ENCODE measurements at places on chromosomes 2 and 18.

GRCh38 chr2:67838205-67838604 lies 224.6 kb downstream of the C1D start:
- DNase-seq: no peak

DNA sequence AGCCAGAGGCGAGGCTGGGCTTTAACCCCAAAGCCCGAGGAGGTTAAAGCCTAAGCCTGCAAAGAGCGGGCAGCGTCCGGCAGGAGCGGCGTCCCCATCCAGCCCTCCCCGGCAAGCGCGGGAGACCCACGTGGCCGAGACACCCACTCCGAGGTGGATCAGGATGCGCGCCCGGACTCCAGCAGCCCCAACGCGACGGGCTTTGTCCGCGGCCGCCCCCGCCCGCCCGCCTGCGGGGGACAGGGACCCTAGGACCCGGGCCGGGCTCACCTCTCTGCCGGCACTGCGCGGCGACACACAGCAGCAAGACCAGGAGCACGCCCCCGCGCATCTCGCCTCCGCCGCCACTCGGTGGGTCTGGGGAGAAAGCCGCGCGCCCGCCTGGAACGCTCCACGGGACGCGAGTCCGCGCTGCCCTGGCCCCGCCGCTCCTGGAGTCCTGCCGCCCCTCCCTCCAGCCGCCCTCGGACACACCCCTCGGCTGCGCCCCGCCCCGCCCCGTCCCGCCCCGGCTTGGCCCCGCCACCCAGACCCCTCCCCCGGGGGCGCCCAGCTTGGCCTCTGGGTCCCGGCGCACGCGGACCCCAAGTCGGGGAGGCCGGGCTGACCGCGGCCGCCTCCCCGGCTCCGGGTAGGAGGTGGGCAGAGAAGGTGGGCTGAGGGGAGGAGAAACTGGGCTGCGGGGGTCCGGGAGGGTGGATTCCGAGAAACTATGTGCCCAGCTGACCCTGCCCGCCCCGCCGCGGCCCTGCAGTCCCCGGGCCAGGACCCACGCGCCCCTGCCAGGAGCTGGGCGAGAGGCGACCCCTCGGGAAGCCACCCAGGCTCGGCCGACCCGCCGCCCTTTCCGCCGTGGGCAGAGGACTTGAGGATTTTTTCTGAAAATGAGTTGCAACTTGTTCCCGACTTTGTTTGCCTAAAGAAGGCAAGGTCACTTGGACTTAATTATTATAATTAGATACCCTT lies at the start of gene LAMA1:
Gene LAMA1, minus strand, starts transcription at position 408 of the 966 bp plus-strand sequence. Its CDS starts 77 bp downstream, at position 331.
- no peak for DNase-seq

- DNase-seq: no peak
These were observed 5.8 kb upstream of the RTN4 start for GRCh38 chr2:55056024-55056521.

- no peak for DNase-seq
These were observed 37.0 kb downstream of the CD8B2 start for GRCh38 chr2:106523976-106524665.

DNA sequence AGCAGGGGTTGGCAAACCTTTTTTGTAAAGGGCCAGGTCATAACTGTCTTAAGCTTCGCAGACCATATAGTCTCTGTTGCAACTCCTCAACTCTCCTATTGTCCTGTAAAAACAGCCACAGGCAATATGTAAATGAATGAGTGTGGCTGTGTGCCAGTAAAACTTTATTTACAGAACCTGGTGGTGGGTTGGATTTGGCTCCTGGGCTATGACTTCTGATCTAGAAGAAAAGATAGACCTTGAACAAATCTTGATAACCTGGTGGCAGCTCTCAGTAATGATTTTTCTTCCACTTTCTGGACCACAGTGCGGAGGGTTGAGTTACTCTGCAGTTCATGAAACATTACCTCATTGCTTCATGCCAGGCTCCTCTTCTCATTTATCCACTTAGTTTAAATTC lies 139.3 kb downstream of the MYCN start:
- DNase-seq: no peak

DNA sequence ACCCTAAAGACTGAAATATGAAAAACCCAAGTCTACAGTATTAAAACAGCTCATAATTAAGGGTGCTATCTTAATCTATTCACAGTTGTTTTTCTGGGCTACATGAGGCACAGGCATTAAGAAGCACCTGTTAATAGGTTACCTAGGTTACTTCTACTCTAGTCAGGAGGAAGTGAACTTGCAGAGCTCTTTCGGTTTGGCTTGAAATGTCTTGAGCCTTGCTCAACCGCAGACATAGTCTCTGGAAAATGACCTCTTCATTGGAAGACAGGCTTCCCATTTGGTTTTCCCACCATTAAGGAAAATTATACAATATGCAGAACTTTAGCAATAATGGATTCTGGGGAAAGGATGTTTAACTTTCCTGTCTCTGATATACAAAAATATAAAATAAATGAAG lies 142.3 kb upstream of the KCNJ3 start:
- no peak for DNase-seq

- no peak for DNase-seq
These were observed 7.8 kb upstream of the UGT1A9 start for GRCh38 chr2:233663911-233664310.

DNA sequence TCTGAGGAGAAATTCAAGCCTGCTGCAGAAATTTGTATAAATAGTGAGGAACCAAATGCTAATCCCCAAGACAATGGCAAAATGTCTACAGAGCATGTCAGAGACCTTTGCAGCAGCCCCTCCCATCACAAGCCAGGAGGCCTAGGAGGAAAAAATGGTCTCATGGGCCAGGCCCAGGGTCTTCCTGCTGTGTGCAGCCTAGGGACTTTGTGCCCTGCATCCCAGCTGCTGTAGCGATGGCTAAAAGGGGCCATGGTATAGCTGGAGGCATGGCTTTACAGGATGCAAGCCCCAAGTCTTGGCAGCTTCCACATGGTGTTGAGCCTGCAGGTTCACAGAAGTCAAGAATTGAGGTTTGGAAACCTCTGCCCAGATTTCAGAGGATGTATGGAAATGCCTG lies 191.2 kb upstream of the BCL2L11 start:
- DNase-seq: no peak

- DNase-seq: no peak
These were observed 289.9 kb downstream of the NDUFA10 start for GRCh38 chr2:239735131-239735828.

GRCh38 chr2:42182654-42183308 lies 13.6 kb downstream of the EML4 start:
- DNase-seq: no peak

DNA sequence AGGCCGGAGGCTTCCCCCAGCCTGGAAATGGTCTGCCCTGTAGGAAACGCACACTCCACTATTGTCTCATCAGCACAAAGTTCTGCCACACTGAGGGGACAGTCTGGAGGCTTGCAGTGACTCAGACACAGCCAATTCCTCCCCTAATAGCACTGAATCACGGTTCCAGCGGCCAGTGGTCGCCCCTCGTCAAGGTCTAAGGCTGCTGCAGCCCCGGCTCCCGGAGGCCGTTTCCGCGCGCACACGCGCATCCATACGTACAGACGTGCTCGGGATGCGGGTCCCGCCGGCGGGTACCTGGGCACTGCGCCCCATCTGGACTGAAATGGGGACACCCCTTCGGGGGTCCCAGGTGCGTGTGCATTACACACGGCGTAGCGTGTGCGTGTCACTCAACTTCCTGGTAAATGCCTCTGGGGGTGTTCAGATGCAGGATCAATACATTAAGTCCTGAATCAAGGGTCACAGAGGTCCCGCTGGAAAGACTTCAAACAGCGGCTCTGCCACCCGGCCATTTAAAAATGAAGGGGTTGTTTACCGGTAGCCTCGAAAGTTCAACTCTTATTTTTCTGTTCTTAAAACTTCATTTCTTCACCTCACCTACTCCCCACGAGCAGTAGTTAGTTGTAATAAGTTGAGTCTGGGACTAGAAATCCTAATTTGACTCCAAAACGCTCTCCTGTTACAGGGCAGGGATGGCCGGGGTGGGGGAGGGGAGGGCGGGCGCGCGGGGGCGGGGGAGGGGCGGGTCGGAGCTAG lies 572 bp upstream of the ZNF516 start:
- no peak for DNase-seq

DNA sequence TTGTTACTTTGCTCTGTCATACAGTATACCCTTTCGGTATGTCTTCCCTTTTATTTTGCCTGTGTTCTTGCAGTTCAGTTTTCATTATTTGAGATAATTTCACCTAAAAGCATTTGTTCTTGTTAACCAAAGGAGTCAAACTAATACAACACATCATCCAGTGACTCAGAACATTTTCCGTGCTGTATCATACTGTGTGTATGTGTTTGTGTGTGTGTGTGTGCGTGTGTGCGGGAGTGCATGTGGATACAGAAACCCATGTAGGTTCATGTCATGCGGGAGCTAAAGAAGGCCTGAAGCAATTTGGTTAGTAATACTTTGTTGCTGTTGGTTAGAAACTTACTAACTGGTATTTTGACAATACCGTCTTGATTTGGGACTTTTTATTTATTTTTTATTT lies 60.0 kb downstream of the CEP192 start:
- no peak for DNase-seq

DNA sequence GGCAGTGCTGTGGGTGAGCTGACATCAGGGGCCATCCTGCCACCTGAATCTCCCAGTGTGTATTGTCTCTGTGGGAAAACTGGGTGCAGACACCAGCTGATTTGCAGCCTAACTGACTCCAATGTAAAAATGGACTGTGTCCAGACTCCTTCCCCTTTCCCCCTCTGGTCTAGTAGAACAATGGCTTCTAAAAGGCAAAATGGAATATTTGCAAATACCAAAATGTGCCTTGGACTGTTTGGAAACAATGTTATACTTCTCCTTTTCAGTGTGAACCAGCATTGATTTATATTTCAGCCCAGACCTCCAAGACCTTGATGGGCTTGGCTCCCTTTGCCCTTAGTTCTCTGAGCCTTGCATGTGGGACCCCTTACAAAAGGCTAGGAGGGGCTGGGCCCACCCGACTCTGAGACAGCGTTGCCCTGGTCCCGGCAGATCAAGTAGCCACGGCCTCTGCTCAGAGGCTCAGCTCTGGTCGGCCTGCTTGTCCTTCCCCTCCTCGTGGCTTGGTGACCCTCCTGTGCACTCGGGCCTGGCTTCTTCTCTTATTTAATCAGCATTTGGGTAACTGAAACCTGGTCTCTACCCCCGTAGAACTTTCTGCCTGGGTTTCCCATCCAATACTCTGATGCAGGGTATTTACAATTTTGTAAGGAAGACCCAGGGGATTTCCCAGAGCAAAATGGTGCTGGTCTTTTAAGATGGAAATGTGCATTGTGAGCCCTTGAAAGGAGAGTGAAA lies 18.0 kb upstream of the ACKR3 start:
- DNase-seq: no peak

GRCh38 chr2:174731546-174731945 lies 32.7 kb downstream of the CHRNA1 start:
- DNase-seq: no peak

GRCh38 chr2:47867205-47867604 lies 39.1 kb downstream of the FBXO11 start:
- peak; percentile 12 for DNase-seq

GRCh38 chr2:219733106-219733505 lies 105.7 kb downstream of the SLC4A3 start:
- no peak for DNase-seq

GRCh38 chr18:44803019-44803650 lies 122.4 kb downstream of the SETBP1 start:
- DNase-seq: no peak

DNA sequence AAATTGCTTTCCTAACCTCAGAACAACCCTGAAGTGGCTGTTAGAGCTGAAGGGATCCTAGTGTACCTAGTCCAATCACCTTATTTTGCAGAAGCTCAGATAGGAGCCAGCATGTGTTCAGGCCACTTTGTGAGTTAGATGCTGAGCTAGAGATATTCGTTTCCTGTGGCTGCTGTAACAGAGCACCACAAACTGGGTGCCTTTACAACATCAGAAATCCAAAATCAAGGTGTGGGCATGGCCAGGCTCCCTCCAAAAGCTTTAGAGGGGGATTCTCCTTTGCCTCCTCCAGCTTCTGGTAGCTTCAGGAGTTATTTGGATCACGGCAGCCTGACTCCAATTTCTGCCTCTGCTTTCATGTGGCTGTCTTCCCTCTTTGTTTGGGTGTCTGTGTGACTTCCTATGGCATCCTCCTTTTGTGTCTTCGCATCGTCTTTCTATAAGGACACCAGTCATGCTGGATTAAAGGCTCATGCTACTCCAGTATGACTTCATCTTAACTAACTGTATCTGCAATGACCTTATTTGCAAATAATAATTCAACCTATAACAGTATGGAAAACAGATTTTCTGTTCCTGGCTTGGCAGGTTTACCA lies 86.3 kb upstream of the TGFA start:
- no peak for DNase-seq
